ENCODE measurements at places on chromosomes 4 and X.

- DNase-seq: no peak
These were observed at the start of gene DNASE1L1 for GRCh38 chrX:154409222-154409871. DNASE1L1 (minus strand) TSS chrX:154409254; CDS start chrX:154405568, 3,686 bp downstream.

DNA sequence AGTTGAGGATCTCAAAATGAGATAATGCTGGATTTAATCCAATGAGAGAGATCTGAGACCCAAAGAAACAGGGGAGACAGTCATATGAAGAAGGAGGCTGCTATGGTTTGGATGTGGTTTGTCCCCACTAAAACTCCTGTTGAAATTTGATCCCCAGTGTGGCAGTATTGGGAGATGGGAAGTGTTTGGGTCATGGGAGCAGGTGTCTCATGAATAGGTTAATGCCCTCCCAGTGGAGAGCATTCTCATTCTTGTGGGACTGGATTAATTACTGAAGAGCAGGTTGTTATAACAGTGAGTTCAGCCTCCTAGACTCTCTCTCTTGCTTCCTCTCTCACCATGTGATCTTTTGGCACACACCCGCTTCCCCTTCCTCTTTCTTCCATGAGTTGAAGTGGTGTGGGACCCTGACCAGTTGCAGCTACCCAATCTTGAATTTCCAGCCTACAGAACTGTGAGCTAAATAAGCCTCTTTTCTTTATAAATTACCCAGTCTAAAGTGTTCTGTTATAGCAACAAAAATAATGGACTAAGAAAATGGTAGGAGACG is 70.3 kb downstream of the PPEF2 start:
- DNase-seq: peak; percentile 74

DNA sequence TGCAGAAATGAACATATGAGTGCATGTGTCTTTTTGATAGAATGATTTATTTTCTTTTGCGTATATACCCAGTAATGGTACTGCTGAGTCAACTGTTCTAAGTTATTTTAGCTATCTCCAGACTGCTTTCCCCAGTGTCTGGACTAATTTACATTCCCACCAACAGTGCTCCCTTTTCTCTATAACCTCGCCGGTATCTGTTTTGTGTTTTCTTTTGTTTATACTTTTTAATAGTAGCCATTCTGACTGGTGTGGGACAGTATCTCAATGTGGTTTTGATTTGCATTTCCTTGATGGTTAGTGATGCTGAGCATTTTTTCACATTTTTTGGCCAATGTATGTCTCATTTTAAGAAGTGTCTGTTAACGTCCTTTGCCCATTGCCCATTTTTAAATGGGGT is 218.6 kb upstream of the KCNIP4 start:
- no peak for DNase-seq

GRCh38 chrX:111505783-111506182 is 5.7 kb upstream of the SERTM2 start:
- DNase-seq: no peak

- DNase-seq: no peak
These were observed 2365.6 kb downstream of the ARAP2 start for GRCh38 chr4:33878710-33879109.

- DNase-seq: no peak
These were observed 45.0 kb upstream of the TLR3 start for GRCh38 chr4:186023975-186024374.

GRCh38 chr4:7956934-7957656 is 17.4 kb upstream of the AFAP1 start:
- no peak for DNase-seq

DNA sequence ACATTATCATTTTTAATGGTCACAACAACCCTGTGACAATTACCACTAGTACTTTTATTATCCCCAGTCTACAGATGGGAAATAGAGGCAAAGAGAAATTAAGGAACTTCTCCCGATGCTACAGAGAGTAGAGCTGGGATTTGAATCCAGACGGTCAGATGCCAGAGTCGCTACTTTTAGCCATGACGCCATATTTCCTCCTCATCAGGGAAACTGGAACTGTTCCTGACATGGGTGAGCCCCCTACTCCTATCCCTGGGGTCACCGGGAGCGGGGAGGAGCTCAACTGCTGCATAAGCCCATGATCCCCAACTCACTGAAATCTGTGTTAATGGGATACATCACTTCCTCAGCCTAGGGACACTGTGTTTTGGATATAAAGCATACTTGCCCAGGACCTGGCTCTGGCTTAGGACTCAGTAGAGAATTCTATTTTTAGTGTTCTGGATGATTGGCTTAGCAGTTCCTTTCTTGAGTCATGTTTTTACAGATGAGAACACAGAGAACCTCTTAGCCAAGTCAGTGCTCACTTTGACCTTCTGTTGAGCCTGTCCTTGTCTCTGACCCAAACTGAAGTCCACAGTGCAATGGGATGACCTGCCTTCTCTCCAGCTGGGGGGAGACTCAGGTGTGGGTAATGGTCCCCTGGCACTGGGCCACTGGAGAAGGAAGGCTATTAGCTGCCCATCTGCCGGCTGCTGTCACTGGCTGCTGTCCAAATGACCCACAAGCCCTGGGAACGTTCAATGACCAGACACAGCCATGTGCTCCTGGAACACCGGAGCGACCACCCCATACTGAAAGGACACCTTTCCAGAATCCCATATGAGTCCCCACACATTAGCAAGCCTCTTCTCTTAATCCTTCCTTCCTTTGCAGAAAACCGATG is 90.8 kb upstream of the SHISA3 start:
- DNase-seq: no peak

DNA sequence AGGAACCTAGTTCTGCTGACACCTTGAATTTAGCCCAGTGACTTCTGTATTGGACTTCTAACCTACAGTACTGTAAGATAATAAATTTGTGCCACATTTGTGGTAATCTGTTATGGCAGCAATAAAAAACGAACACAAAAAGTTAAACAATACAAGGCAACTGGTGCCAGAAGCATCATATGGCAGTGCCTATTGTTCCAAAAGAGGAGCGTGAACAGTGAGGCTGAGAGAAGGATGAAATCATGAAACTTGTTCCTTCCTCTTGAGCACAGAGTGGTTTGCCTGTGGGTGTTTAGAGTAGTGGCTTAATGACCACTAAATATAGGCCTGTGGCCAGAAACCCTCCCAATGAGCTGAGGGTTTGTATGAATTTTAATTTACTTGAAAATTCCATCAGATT is 69.7 kb upstream of the PGRMC2 start:
- DNase-seq: no peak

GRCh38 chr4:140123666-140124377 is 30.2 kb downstream of the MAML3 start:
- no peak for DNase-seq

- DNase-seq: no peak
These were observed 34.2 kb downstream of the COX7B2 start for GRCh38 chr4:46874811-46875210.

DNA sequence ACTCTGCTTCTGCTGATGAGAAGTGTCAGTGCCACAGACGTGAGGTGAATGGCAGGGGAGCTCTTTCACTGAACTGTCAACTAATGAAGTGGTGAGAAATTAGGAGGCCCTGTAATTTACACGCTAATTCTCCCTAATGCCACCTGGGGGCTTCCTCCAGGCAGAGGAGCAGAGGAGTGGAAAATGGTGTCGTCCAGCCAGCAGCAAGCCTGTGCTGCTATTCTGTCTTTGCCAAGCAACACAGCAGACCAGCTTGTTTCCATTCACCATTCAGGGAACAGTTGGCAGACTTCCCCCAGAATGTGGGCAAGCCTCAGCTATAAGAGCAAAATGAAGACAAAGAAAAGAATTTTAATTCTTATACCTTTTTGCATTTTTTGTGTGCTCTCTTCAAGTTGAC is 245.2 kb upstream of the TET2 start:
- DNase-seq: no peak

GRCh38 chr4:54658252-54659093 is 716 bp downstream of the KIT start:
- DNase-seq: peak; percentile 83

DNA sequence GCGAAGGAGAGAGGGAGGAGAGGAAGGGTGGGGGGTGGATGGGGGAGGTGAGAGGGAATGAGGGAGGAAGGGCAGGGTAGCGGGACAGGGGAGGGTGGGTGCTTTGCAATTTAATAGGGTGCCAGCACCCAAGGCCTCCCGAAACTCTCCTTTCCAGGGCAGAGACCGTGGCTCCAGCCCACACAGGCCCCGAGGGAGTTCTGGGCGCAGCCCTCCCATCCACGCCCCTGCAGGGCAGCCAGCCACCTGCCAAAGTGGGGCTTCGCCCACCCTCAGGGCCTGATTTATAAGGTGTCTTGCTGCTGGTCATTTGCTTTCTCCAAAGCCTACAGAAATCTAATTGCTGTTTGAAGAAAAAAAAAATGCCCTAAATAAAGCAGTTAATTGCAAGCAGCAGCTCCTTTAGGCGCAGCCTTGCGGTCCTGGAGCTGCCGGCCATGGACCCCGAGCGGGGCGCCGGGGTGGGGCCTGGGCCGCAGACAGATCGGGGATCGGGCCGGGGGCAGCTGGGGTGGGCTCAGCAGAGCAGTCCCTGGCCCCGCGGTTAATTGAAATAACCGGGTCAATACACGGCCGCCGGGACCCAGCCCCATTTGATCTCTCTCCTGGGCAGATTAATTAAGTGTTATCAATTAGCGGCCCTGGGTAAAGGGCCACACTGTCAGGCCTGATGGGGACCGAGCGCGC is 106.0 kb upstream of the NKX1-1 start:
- DNase-seq: no peak

- DNase-seq: no peak
These were observed 12.6 kb upstream of the SLC10A4 start for GRCh38 chr4:48470570-48470969.

- DNase-seq: no peak
These were observed 92.2 kb downstream of the PALLD start for GRCh38 chr4:168588916-168589531.

DNA sequence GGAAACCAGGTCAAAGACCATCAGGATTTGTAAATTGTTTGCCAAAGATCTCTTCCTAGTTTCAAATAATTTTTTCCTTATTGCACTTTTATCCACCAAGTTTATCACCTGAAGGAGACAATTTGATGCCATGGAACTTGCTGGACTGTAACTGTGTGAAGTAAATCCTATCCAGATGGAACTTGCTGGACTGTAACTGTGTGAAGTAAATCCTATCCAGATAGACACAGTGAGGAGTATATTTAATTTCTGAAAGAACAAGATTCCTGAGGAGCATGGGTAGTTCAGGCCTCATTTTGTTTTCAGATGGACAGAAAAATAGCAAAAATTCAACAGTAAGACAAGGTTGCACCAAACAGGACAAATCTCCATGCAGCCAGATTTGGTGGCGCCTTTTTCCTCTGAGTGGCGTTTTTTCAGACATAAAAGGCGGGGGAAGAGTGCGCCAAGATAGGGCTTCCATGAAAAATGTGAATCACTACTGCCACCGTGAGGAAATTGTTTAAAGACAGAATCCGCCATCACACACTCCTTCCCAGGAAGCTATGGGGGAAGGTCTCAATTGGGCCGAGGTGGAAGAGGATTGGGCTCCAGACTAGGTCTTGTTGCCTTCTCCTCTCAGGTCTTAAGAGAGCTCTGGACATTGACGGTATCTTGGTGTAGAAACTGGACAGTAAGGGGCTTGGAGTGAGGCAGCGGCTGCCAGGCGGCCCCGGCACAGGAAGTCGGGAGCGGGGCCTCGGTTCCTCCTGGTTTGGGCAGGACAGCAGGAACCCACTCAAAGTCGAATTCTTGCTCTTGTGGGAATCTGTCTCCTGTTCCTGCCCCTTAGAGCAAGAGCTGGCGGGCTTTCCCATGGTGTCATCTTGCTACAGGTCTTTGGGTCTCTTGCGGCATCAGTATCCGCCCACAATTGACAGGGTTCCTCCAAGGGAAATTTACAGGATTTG is 234.7 kb downstream of the OR13H1 start:
- DNase-seq: no peak

DNA sequence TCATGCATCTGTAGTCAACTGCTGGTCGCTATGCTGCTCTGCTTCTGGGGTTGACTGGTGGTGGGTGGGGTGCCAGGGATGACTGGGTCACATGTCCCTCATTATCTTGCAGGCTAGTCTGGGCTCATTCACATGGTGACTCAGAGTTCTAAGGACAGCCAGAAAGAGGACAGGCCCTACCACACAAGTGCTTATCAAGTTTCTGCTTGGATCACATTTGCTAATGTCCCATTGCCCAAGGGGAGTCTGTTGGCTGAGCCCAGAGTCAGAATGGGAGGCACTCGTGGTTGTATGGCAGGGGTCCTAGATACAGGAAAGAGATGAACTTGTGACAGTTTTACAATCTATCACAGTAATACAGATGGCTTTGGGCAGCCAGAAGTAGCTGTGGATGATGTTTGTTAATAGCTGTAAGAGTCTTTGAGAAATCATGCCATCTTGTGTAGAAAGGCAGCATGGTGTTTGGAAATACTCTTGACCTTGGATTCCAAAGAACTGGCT is 221.3 kb downstream of the GPAT3 start:
- DNase-seq: no peak

DNA sequence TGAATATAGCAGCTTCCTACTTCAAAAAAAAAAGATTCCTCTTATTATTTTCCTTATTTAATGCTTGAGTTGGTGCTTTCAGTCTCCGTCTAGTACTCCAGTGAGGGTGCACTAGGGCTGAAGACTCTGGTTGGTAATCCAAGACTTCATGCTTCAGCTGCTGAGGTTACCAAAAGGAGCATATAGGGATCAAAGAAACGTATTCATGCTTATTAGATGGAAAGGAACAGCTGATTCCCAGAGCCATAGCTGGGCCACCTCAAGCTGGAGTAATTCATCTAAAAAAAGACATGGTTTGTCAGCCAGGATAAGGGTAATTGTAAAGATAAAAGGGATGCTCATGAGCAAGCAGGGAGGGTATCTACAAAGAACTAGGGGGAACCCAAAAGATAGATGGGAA is 131.7 kb upstream of the FAM47B start:
- DNase-seq: no peak

GRCh38 chr4:94160774-94161173 is 46.9 kb upstream of the SMARCAD1 start:
- no peak for DNase-seq

DNA sequence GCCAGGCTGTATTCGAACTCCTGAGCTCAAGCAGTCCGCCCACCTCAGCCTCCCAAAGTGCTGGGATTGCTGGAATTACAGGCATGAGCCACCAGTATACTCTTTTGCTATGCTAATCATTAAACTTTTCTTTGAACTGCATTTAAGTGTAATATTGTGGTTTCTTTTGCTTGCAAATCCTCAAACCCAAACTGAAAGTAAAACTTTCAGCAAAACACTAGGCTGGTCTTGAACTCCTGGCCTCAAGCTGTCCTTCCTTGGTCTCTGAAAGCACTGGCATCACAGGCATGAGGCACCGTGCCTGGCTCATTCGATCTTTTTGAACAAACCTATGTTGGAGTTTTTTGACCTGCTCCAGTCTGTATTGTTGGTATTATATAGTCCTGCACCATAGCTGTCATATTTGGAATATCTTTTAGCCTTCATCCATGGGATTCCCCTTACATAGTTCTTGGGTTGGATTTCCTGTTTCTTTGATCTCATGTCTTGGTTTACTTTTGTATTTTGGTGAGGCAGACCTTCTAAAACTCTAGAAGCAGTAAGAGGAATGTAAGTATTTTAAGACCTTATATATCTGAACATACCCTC is 34.1 kb downstream of the MOB1B start:
- DNase-seq: no peak

All from NCI-H510A treated with DMSO at 0.1 percent for 48 hours (cell line).